ENCODE measurements at places on chromosomes 13 and 19.

- no peak for DNase-seq
These were observed 22.6 kb downstream of the ELF1 start for GRCh38 chr13:40996426-40997092.

DNA sequence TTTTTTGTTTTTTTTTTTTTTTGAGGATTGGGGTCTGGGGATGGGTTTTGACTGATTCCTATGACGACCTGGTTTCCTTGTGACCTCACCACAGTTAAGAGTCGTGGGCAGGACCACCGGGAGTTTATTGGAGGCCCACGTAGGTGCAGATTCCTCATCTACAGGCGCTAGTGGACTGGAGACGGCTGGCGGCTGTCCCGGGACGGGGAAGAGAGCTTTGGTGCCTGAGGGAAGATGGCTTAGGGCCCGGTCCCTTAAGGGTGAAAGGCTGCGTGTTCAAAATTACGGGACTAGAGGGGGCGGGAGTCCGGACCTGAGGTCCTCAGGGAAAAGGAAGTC lies 682 bp upstream of the TEAD2 start:
- no peak for DNase-seq

- DNase-seq: peak; percentile 8
These were observed 4.9 kb upstream of the SMIM17 start for GRCh38 chr19:56637976-56638555.

DNA sequence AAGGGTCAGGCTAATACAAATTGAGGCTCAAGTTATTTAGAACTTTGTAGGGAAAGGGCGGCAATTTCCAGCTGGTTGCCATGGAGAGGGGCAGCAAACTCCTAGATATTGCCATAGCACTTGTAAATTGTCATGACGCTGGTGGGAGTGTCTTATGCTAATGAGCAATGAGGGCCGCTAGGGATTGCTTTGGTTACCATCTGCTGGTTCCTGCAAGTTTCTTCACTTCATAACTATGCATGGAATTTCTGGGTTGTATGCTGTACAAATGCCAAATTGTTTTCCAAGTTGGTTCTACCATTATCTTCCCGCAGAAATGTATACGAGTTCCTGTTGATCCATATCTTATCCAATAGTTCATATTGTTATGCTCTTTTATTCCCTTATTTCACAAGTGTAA lies 1339.4 kb downstream of the EFNB2 start:
- DNase-seq: no peak

DNA sequence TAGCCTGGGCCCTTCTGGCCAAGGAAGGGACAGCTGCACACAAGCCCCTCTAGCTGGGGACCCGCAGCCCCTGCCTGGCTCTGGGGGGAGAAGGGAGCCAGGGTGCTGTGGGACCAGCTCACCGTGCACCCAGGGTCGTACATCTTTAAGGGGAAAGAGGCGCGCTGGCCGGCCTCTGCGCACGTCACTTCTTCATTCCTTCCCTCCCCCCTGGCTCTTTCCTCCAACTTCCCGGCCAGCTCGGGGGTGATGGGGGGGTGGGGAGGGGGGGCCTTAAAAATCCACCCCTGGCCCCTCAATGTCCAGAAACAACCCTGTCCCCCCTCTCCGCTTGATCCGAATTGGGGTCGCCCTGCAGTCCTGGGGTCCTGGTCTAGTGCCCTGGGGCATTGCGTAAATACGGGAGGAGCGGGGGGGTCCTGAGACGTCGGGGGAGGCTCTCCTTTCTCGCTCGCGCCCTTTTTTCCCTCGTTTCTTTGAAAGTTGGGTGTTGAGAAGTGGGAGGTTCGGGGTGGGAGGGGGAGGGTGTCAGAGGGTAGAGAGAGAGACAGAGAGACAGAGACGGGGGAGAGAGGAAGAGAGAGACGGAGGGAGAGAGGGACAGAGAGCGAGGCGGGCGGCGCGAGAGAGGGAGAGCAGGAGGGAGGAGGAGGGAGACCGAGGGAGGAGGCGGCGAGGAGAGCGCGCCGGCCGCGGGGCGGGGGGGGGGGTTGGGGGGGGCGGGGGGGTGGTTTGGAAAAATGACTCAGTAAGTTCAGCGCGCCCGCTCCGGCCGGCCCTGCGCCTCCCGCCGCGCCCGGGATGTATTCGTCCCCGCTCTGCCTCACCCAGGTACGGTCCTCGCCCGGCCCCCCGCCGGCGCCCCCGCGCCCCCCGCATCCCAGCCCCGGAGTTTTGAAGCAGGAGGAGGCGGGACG lies at the start of gene NFIC:
Gene NFIC, plus strand, starts transcription at position 748 of the 917 bp plus-strand sequence. Its CDS starts 54 bp downstream, at position 802.
- DNase-seq: peak; percentile 45

- no peak for DNase-seq
These were observed 4.6 kb downstream of the FRY start for GRCh38 chr13:32036126-32036695.

- no peak for DNase-seq
These were observed 37.3 kb downstream of the WDFY2 start for GRCh38 chr13:51621602-51622001.

DNA sequence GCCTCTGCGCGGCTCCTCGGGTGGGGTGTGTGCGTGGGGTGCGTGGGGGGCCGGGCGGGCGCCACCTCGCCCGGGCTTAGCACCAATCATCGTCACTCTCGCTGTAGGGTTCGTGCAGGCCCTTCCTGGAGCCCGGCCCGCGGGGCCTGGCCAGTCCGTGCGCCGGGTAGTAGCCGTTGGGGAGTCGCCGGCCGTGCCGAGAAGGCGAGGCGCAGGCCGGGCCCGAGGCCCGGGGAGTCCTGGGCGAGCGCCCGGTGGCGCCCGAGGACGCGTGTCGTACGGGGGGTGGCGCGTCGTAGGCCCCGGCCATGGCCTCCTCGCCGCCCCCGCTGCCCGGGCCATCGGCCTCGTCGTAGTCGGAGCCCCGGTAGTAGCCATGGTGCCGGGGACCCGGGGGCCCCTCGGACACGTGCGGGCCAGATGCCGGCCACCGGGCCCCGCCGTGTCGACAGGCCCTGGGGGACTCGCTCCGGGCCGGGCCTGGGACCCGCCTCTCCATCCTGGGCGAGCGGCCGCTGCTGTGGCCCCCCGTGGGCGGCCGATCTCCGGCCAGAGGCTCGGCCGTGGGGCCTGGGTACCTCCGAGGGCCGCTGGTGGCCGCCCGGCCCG lies 57.1 kb downstream of the IER2 start:
- DNase-seq: no peak

DNA sequence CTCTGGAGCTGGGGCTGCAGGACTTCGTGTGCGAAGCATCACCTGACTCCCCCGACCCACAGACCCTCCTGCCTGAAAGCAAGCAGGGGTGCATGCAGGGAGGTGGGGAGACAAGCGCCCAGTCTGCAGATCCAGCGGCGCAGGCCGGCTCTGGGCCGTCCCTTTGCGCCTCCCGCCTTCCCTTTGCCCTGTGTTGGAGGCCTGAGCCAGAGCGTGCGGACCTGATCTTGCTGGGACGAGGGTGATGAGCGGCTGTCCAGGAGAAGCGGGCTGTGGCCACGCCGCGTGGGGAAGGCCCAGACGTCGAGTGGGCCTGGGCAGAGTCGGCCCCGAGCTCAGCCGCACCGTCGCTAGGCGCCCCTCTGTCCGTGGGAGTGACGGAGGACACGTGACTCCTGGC lies 5.3 kb upstream of the GRTP1 start:
- no peak for DNase-seq

DNA sequence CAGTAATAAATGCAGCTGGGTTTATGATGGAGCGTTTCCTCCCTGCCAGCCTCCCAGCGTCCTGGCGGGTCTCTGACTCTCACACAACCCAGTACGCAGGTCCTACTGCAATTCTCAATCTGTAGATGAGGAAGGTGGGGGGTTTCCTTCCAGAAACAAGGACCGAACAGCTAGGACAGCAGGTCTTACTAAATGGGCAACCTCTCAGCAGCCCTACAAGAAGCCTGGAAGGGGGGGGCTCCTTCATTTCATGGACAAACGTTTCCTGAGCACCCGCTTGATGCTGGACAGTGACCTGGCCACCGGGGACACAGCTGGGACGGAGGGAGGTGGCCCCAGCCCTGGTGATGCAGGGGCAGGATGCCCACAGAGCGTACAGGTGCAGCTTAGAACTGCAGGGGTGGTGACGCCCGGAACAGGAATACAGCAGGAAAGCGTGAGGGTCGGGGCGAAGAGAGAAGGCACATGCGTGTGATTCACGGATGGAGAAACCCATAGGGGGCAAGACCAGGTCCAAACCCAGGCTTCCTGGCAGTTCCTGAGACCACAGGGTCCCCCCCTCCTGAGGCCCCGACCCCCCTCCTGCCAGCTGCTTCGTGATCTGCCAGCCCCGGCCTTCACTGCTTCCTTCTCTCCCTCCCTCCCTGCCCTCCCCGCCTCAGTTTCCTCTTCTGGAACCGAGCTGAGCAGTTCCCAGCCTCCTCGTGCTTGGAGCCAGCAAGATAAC lies 732 bp upstream of the C2CD4C start:
- DNase-seq: no peak

DNA sequence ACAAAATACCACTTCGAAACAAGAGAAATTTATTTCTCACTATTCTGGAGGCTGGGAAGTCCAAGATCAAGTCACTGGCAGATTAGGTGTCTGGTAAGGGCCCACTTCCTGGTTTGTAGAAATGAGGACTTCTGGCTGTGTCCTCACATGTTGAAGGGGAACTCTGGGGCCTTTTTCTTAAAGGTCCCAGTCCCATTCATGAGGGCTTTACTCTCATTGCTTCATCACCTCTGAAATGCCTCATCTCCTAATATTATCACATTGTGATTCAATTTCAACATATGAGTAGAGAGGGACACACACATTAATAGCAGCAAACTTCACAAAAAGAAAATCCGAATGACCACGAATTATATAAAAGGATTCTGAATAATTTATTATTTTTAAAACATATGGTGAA lies 21.6 kb upstream of the SIGLEC14 start:
- no peak for DNase-seq

DNA sequence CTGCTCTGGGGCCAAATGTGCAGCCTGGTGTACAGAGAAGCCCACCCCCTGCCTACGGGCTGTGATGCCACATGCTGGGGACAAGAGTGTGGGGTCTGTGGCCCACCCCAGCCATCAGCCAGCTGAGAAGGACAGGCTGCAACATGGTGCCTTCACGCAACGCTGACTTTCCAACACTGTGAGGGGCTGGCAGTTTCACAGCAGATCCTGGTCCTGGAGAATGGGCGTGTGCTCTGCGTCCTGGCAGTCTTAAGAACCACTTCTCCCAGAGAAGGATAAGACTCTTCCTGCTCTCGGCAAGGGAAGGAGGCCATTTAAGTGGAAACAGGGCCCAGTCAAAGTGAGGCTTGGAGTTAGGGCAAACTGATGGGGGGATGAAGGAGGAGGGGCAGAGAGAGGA lies 4.6 kb downstream of the LRRC4B start:
- no peak for DNase-seq

DNA sequence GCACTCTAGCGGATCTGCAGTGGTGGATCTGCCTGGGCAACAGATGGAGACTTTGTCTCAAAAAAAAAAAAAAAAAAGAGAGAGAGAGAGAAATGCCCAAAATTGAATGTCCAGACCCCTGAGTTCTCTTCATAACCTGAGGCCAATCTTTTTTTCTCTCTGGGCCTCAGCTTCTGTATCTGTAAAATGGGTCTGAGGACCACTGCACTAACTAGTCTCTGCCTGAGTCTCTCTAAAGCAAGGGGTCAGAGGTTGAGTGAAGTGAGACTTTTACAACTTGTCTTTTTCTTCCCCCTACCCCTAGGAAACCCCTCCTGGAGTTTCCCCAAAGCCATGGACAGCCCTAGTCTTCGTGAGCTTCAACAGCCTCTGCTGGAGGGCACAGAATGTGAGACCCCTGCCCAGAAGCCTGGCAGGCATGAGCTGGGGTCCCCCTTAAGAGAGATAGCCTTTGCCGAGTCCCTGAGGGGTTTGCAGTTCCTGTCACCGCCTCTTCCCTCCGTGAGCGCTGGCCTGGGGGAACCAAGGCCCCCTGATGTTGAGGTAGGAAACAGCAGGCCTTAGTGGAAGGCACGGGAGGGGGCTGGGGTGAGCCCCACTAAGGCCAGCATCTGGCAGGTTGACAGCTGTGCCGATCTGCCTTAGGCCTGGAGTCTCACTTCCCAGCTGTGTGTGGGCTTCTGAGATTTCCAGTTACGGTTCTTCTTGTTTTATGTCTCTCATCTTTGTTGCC lies 1.8 kb downstream of the TMEM91 start:
- no peak for DNase-seq

DNA sequence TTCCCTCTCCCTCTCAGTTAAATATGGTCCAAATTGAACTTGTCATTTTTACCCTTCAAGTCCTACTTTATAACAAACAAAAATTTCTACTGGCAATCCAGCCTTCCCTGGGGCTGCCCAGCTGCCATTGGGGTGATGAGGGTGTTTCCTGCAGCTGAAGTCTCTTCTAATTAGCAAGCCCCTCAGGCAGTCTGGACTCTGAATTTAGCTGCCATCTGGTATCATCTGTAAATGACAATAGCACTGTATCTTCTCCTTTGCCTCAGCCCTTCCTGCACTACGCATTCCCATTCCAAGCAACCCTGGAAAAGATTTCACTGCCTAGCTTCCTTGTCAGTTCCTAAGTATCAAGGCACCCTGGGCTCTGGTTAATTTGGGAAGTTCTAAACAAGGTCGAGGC lies 331.1 kb upstream of the KLF12 start:
- DNase-seq: no peak

DNA sequence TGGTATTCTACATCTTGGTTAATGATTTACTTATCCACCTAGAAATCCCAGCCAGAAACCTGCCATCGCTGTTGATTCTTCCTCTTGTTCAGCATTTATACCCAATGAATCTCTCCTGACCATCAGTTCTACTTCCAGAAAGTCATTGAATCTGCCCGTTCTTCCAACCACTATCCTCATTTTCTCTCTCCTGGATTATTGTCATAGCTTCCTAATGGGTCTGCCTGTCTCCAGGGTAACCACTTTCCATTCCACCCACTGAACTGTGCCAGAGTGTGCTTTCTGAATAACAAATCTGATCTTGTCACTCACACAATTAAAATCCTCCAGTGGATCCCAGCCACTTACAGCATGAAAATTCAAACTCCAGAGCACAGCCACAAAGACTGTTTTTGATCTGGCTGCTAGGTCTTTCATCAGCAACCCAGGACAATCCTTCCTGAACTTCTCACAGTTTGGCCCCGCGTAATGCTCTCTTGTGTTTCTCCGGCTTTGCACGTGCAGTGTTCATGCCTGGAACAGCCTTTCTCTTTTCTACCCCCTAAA lies 330.6 kb downstream of the SPRY2 start:
- DNase-seq: no peak

GRCh38 chr13:59710996-59711701 lies 452.6 kb downstream of the DIAPH3 start:
- no peak for DNase-seq

- no peak for DNase-seq
These were observed 91.2 kb downstream of the ZNF254 start for GRCh38 chr19:24178207-24178606.

GRCh38 chr13:111539791-111540446 lies 219.5 kb downstream of the TEX29 start:
- DNase-seq: no peak

GRCh38 chr13:107608736-107609135 lies 606.6 kb downstream of the LIG4 start:
- no peak for DNase-seq

- no peak for DNase-seq
These were observed 633.9 kb upstream of the MIR17HG start for GRCh38 chr13:90713441-90714133.
